ENCODE measurements at places on chromosomes 12 and 14. TPM values are rescaled to one million over a fixed set of nuclear protein-coding genes. Genes with fewer than 3 reads are reported as not detected.

- peak overlapping the region; percentile 91 for H3K27ac ChIP-seq
- DNase-seq, result peak; percentile 55
- H3K27me3 ChIP-seq, result no peaks in the 10 kb centered on the region
- H3K36me3 ChIP-seq, result no peaks in the 10 kb centered on the region
- no peaks in the 10 kb centered on the region for H3K4me1 ChIP-seq
Measured at GRCh38 chr14:38808734-38809455, 294.1 kb downstream of the SEC23A start.

- H3K27ac ChIP-seq, result no peak overlapping the region
- no peaks in the 10 kb centered on the region for H3K4me1 ChIP-seq
- H3K4me3 ChIP-seq, result no peak overlapping the region
Measured at GRCh38 chr12:16034136-16034817, 123.1 kb downstream of the DERA start.

GRCh38 chr12:26428420-26428819, 233.0 kb downstream of the SSPN start:
- no peak for DNase-seq
- H3K36me3 ChIP-seq, result no peaks in the 10 kb centered on the region
- no peaks in the 10 kb centered on the region for H3K27me3 ChIP-seq
- H3K4me3 ChIP-seq, result no peak overlapping the region

- no peak overlapping the region for H3K4me3 ChIP-seq
- H3K4me1 ChIP-seq, result peaks cover 6% of the 10 kb centered on the region
- no peak overlapping the region for H3K27ac ChIP-seq
- no peaks in the 10 kb centered on the region for H3K27me3 ChIP-seq
Measured at GRCh38 chr14:64463195-64463594, 2.1 kb upstream of the AKAP5 start.

DNA sequence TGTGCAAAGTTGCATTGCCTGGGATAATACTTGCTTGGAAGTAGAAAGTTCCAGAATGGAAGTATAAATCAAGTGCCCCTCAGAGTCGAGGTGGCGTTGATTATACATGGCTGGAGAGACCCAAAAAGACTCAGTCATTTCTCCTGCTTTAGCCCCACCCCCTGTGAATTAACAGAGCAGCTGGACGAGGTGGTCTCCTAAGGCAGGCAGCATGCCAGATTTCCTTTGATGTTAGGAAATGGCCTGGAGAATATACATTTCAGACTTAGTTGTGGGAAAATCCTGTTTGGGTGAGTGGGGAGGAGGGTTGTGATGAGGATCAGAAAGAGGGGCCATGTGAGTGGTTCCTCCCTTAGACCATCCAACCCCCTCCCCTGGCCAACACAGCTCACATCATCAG, 406.1 kb upstream of the TMPO start:
- DNase-seq, result no peak
- H3K4me3 ChIP-seq, result no peak overlapping the region
- no peak overlapping the region for H3K27ac ChIP-seq

GRCh38 chr12:6225630-6226001, 25.4 kb downstream of the CD9 start:
- peak overlapping the region; percentile 97 for H3K27ac ChIP-seq
- no peak overlapping the region for H3K4me3 ChIP-seq
- no peaks in the 10 kb centered on the region for H3K27me3 ChIP-seq
- no peaks in the 10 kb centered on the region for H3K36me3 ChIP-seq
- peak; percentile 4 for DNase-seq

GRCh38 chr12:128662101-128662500, 161.7 kb downstream of the SLC15A4 start:
- no peaks in the 10 kb centered on the region for H3K36me3 ChIP-seq
- peaks cover 19% of the 10 kb centered on the region for H3K4me1 ChIP-seq
- H3K27me3 ChIP-seq, result no peaks in the 10 kb centered on the region
- H3K4me3 ChIP-seq, result no peak overlapping the region
- peak; percentile 21 for DNase-seq

- H3K27ac ChIP-seq, result no peak overlapping the region
- H3K27me3 ChIP-seq, result no peaks in the 10 kb centered on the region
- no peaks in the 10 kb centered on the region for H3K4me1 ChIP-seq
- no peak for DNase-seq
- H3K4me3 ChIP-seq, result no peak overlapping the region
Measured at GRCh38 chr12:14048941-14049545, 67.6 kb upstream of the GRIN2B start.

DNA sequence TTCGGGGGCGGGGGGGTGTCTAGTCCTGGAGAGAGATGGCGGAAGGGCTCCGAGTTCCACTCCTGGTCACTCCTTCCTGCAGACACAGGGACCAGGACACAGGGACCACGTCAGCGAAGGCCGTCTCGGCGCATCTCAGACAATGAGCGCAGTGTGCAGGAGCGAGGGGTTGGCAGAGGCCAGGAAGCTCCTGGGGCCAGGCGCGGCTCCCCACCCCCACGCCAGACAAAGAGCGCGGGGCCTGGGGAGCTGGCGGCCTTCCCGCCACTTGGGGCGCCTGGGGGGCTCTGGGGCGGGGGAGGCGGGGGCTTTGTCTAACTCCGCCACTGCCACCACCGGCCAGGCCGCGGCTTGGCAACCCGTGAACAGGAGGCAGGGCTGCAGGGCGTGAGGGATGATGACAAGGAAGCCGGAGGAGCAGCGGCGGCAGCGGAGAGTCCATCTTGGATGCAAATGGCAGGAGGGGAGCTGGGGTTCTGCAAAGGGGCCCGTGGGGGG, 2.2 kb downstream of the CDK2AP1 start:
- no peaks in the 10 kb centered on the region for H3K27me3 ChIP-seq
- peak overlapping the region; percentile 96 for H3K27ac ChIP-seq
- no peaks in the 10 kb centered on the region for H3K36me3 ChIP-seq
- H3K4me1 ChIP-seq, result peaks cover 16% of the 10 kb centered on the region
- DNase-seq, result peak; percentile 89
- peak overlapping the region; percentile 78 for H3K4me3 ChIP-seq

DNA sequence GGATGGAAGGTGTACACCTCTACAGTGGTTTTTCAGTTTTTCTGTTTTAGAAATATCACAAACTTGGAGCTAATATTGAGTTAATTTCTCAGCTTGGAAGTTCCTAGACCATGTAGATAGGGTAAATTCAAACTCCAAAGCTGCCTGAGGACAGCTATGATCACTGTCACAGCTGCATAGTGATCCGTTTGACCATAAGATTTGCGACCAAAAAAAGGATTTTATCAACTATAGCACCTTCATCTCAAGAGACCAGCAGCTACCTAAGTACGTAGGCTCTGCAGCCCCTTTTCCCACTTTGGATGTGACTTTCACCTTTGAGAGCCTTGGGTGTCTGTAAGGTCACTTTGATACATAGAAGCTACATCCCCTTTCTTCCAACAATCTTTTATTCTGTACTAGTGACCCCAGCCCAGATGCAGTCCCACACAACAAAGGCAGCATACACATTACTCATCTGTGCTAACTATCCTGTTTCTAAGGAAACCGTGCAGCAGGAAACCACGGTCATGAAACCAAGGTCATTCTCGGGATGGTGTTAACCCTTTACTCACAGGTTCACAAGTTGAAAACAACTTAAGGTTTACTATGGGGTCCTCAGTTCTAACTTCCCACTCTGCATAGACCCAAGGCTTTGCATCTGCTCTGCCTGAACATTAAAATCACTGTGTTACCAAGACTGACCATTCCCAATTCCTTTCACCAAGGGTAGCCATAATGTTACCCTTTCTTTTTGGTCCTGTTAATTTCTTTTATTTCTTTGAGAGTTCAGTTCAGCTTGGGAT, 75.4 kb downstream of the IFT81 start:
- no peak overlapping the region for H3K4me3 ChIP-seq
- peak overlapping the region; percentile 57 for H3K27ac ChIP-seq
- no peaks in the 10 kb centered on the region for H3K36me3 ChIP-seq
- peaks cover 9% of the 10 kb centered on the region for H3K4me1 ChIP-seq
- DNase-seq, result peak; percentile 33

- H3K4me1 ChIP-seq, result peaks cover 4% of the 10 kb centered on the region
- no peak overlapping the region for H3K4me3 ChIP-seq
- H3K27me3 ChIP-seq, result no peaks in the 10 kb centered on the region
- H3K27ac ChIP-seq, result no peak overlapping the region
- no peaks in the 10 kb centered on the region for H3K36me3 ChIP-seq
Measured at GRCh38 chr12:124264089-124264795, 30.7 kb upstream of the RFLNA start.

DNA sequence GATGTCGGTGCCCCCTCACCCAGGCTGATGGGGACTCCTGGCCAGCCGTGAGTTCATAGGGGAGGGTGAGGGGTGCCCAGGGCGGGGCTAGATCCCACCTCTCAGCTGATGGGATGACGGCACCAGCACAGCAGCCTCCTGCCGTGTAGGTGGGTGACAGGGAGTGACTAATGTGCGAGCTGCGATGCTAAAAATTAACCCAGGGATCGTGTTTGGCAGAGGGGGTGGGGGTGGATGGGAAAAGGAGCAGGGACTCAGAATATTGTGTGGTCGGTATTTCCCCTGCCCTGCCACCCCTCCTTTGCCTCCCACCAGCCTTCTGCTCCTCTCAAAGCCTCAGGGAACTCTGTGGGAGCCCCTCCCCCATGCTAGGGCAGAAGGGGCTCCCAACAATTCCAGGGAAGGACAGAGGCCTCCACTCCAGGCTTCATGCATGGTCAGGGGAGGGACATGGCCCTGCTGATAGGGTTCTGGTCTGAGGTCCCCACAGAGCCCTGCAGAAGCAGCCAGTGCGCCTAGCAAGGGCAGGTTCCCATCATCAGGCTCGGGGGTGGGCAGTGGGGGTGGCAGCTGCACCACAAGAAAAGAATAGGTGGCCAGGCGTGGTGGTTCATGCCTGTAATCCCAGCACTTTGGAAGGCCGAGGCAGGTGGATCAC, 12.5 kb downstream of the TAMALIN start:
- H3K4me1 ChIP-seq, result peaks cover 4% of the 10 kb centered on the region
- H3K36me3 ChIP-seq, result no peaks in the 10 kb centered on the region
- H3K27ac ChIP-seq, result no peak overlapping the region
- no peak overlapping the region for H3K4me3 ChIP-seq
- no peak for DNase-seq

- DNase-seq, result no peak
- no peak overlapping the region for H3K4me3 ChIP-seq
- H3K4me1 ChIP-seq, result no peaks in the 10 kb centered on the region
- no peaks in the 10 kb centered on the region for H3K27me3 ChIP-seq
Measured at GRCh38 chr12:120098756-120099470, 17.6 kb downstream of the RAB35 start.

DNA sequence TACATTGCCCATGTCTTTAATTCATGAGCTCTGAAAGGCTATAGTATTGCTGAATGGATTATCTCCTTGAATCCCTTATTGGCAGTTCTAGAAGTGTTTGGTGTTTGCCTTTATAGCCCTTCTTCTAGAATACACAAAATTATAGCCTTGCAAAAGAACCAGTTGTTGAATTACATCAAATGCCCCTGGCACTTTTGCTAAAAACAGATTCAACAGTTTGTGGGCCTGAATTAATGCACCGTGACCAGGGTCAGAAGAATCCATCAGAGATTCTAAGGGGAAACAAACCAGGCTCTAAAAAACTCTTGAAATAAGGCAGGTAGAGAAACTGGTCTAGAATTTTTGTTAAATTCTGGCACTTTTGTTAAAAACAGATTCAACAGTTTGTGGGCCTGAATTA, 197.8 kb downstream of the SOX5 start:
- H3K4me3 ChIP-seq, result no peak overlapping the region
- H3K27me3 ChIP-seq, result no peaks in the 10 kb centered on the region

DNA sequence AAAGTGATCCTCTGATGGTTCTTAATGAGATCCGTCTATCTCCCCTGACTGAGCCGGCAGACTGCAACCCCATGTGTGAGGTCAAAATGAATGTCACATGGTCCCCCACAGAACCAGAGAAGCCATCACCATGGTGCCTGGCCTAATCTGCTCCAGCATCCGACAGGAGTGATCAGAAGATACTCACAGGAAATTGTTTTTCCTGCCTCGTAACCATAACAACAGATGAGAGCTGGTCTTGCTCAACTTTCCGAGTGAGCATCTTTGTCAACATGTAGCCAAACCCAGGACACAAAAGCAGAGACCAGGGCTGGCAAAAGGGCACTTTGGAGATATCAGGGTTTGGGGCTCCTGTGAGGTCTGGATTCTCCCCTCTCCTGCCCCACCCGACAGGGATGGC, 72.1 kb upstream of the C14orf180 start:
- H3K36me3 ChIP-seq, result no peaks in the 10 kb centered on the region
- no peak overlapping the region for H3K27ac ChIP-seq
- H3K27me3 ChIP-seq, result no peaks in the 10 kb centered on the region
- H3K4me3 ChIP-seq, result no peak overlapping the region
- H3K4me1 ChIP-seq, result no peaks in the 10 kb centered on the region

- no peak for DNase-seq
- H3K27me3 ChIP-seq, result peaks cover 14% of the 10 kb centered on the region
- H3K27ac ChIP-seq, result peak overlapping the region; percentile 97
Measured at GRCh38 chr12:53325511-53326061, 4.2 kb upstream of the AAAS start.

DNA sequence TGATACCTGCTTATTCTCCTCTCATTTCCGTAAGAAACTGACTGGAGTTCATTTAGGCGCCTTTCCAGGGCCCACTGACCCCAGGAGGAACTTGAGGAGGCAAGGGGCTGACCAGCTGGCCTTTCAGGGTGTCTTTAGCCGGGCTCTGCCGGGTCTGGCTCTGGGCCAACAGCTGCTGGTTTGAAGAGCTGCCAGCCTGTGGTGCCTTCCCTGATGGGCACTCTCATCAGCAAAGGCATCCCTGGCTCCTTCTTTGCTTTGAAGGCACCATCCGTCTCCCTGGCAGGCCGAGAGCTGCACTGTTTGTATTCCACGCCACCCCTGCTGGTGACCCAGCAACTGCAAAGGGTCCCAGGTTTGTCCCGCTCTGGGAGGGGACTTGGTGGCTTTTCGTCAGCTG, 42.0 kb downstream of the IQSEC3 start:
- no peaks in the 10 kb centered on the region for H3K27me3 ChIP-seq
- H3K4me1 ChIP-seq, result peaks cover 48% of the 10 kb centered on the region
- H3K4me3 ChIP-seq, result no peak overlapping the region

- DNase-seq, result peak; percentile 50
- H3K4me3 ChIP-seq, result peak overlapping the region; percentile 45
- peaks cover 53% of the 10 kb centered on the region for H3K27me3 ChIP-seq
- no peak overlapping the region for H3K27ac ChIP-seq
Measured at GRCh38 chr12:57765003-57765697, 1.7 kb downstream of the CYP27B1 start.

GRCh38 chr12:50613463-50613862, 108.7 kb downstream of the DIP2B start:
- H3K36me3 ChIP-seq, result no peaks in the 10 kb centered on the region
- H3K4me1 ChIP-seq, result peaks cover 27% of the 10 kb centered on the region
- H3K4me3 ChIP-seq, result no peak overlapping the region
- H3K27ac ChIP-seq, result peak overlapping the region; percentile 36

Gene ADCY4
- polyA plus RNA-seq, result 4.1 TPM

Gene DPPA3
- 0.80 TPM for polyA plus RNA-seq

Gene CACNA2D4
- 2.1 TPM for polyA plus RNA-seq

Gene PDE3A
- polyA plus RNA-seq, result 12.8 TPM

Gene FSCB
- polyA plus RNA-seq, result not detected

Gene PTHLH
- polyA plus RNA-seq, result 3.1 TPM

Gene SLC7A8
- 123 TPM for polyA plus RNA-seq

Gene SLC25A29
- 106 TPM for polyA plus RNA-seq

Gene PTPN11
- 66.6 TPM for polyA plus RNA-seq
